Left lung (tissue), 14 donors: ENCODE measurements at places on chromosomes 3 and 15. TPM values are rescaled to one million over a fixed set of nuclear protein-coding genes. Genes with fewer than 3 reads are reported as not detected.
A peak's percentile ranks its signal among the peaks of the same experiment; 100 is the strongest.

DNA sequence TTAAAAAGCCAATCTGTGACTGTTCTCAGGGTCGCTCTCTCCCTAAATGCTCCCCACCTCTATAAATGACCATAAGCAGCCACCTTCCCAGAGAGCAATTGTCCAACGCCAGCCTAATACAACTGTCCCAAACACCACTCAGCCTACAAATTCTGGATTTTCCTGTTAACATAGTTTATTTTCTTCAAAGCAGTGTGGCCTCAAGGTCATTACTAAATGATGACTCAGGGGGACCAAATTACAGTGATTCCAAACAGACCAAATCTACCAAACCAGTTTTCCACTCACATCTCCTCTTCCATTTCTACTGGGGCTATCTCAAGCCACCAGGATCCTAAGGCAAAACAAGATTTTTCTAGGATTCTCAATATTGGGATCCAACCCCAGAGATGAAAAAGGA, 22.5 kb downstream of the HEXA start:
- H3K4me3 ChIP-seq, result no peak overlapping the region
- H3K36me3 ChIP-seq, result no peaks in the 10 kb centered on the region
- DNase-seq, result no peak
- no peak overlapping the region for H3K27ac ChIP-seq

GRCh38 chr15:52419494-52419893, 109.2 kb downstream of the MYO5A start:
- no peak overlapping the region for H3K27ac ChIP-seq
- DNase-seq, result no peak

DNA sequence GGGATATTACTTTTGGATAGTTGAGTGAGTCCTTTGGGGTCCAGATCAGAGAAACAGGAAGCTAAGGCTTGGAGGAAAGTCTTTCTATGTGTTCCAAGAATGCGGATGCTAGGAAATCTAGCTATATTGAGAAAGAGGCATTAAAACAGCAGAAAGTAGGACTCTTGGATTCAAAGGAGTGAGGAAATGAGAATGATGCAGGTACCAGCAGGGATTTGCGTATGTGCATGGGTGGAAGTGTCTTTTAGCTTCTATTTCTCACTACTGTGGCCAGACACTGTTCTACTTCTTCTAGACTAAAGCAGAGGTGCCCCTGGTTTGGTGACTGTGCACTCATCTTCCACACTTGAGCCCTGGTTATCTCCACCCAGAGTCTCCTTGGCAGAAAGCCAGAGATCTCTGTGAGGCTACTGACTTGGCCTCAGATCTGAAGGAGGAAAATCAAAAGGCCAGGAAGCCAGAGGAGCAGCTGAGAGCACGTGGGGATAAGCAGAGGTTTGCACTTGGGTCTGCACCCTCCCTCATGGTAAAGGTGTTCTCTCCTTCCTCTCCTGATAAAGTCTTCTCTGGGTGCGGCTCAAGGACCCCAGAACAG, 44.3 kb downstream of the ATP2B2 start:
- no peaks in the 10 kb centered on the region for H3K27me3 ChIP-seq
- H3K27ac ChIP-seq, result no peak overlapping the region
- no peaks in the 10 kb centered on the region for H3K36me3 ChIP-seq
- no peak for DNase-seq

DNA sequence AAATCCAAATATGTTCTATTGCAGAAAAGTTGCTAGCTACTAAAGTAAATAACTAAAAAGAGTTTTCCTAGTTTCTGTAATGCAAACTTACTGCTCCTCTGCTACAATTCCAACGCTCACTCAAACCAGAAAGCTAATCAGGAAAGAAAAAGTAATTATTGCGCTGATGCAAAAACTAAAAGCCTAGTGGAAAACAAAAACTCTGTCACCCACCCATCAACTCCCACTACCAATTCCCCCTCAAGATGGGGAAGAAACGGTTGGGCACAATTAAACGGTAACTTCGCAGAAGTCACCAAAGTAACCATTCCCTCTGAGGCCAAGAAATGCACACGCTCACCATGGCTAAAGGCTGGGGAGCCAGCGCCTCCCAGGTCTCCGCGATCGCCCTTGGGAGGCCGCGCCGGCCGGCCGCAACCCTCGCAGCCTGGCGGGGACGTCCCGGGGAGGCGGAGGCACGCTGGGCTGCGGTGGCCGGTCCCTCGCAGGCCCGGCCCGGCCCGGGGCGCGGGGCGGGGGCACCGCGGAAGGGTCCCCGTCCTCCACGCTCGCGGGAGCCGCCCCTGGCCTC, 684 bp downstream of the SLTM start:
- peak overlapping the region; percentile 77 for H3K4me3 ChIP-seq
- no peak for DNase-seq
- H3K36me3 ChIP-seq, result no peaks in the 10 kb centered on the region
- no peaks in the 10 kb centered on the region for H3K27me3 ChIP-seq
- H3K27ac ChIP-seq, result peak overlapping the region; percentile 100
- H3K4me1 ChIP-seq, result peaks cover 32% of the 10 kb centered on the region

GRCh38 chr3:153115326-153115725, 46.7 kb upstream of the RAP2B start:
- H3K4me1 ChIP-seq, result no peaks in the 10 kb centered on the region
- H3K27ac ChIP-seq, result no peak overlapping the region
- H3K27me3 ChIP-seq, result no peaks in the 10 kb centered on the region
- H3K4me3 ChIP-seq, result no peak overlapping the region

DNA sequence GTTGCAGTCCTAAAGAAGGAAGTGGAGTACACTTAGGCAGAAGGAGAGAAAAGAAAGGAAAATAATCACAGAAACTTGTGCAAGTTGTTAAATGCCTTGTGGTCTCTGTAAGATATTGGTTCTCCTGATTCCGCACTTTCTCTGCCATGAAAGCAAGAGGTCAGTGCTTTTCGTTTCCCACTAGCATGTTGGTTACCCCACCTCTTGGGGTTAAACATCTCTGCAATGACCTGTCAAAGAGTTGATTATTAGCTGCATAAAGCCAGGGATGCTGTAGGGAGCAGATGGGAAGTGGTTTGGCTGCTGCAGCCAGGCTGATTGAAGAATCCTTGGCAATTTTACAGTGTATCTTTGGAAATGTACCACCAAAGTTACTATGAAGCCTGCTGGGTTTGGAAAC, 33.3 kb downstream of the ZNF609 start:
- H3K27ac ChIP-seq, result no peak overlapping the region
- DNase-seq, result no peak
- H3K4me3 ChIP-seq, result no peak overlapping the region
- H3K27me3 ChIP-seq, result no peaks in the 10 kb centered on the region

- H3K27ac ChIP-seq, result no peak overlapping the region
- DNase-seq, result no peak
- no peaks in the 10 kb centered on the region for H3K36me3 ChIP-seq
- no peaks in the 10 kb centered on the region for H3K27me3 ChIP-seq
Observed at GRCh38 chr15:49120832-49121231, 34.6 kb downstream of the COPS2 start.

GRCh38 chr3:66038726-66039589, at the start of gene MAGI1:
MAGI1 (minus strand) TSS chr3:66038918; CDS start chr3:66038308, 610 bp downstream.
- H3K36me3 ChIP-seq, result no peaks in the 10 kb centered on the region
- H3K4me1 ChIP-seq, result no peaks in the 10 kb centered on the region
- peak; percentile 96 for DNase-seq
- H3K27me3 ChIP-seq, result peaks cover 50% of the 10 kb centered on the region

DNA sequence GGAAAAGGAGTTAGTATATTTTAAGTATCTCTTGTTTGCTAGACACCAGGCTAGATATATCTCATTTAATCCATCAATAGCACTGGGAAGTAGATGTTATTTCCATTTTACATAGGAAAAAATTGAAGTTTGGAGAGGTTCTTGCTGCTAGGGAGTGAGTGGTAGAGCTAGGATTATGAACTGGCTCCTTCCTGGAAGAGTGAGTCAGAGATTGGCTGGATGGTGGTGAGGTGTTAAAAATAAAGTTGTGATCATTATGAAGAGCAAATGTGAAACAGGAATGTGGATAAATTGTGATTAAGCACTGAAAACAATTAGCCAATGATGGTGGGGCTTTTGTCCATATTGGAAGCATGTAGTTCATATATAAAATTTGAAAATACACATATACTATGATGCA, 234.2 kb downstream of the WNT5A start:
- no peak for DNase-seq
- H3K36me3 ChIP-seq, result no peaks in the 10 kb centered on the region
- H3K27me3 ChIP-seq, result no peaks in the 10 kb centered on the region
- H3K27ac ChIP-seq, result no peak overlapping the region
- no peak overlapping the region for H3K4me3 ChIP-seq

GRCh38 chr3:150970665-150971324, 1.7 kb downstream of the CLRN1 start:
- H3K27ac ChIP-seq, result no peak overlapping the region
- no peaks in the 10 kb centered on the region for H3K27me3 ChIP-seq
- H3K36me3 ChIP-seq, result no peaks in the 10 kb centered on the region
- no peak for DNase-seq

- H3K36me3 ChIP-seq, result no peaks in the 10 kb centered on the region
- no peak for DNase-seq
- peak overlapping the region; percentile 47 for H3K27ac ChIP-seq
- no peak overlapping the region for H3K4me3 ChIP-seq
- no peaks in the 10 kb centered on the region for H3K27me3 ChIP-seq
- H3K4me1 ChIP-seq, result peaks cover 41% of the 10 kb centered on the region
Observed at GRCh38 chr3:105824129-105824528, 44.7 kb downstream of the CBLB start.

DNA sequence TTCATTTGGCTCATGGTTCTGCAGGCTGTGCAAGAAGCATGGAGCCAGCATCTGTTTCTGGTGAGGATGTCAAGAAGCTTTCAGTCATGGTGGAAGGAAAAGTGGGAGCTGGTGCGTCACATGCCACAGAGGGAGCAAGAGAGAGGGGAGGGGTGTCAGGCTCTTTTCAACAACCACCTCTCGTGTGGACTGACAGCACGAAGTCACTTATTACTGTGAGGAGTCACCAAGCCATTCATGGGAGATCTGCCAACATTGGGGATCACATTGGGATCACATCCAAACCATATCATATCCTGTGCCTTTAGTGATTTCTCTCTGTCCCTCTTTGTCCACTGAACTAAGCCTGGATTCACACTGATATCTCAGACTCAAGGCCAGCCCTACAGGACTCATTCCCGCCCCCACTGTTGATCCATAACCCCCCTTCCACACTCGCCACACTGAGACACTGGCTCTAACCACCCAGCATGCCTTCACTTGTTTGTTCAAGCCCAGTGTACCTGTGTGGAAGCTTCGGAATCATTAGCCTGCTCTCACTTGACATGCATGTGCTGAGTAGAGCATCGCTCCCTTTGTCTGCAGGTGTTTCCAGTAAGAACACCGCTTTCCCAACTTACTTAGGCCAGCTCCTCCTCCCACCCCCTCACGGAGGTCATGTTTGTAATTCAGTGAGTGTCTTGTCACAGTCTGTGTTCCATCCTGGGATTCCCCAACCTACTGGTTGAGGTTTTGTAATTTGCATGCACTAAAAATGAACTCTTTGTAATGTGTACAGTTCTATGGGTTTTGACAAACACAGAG, 132.2 kb downstream of the KLF13 start:
- no peak overlapping the region for H3K27ac ChIP-seq
- no peak for DNase-seq
- H3K36me3 ChIP-seq, result no peaks in the 10 kb centered on the region
- no peak overlapping the region for H3K4me3 ChIP-seq
- no peaks in the 10 kb centered on the region for H3K4me1 ChIP-seq
- no peaks in the 10 kb centered on the region for H3K27me3 ChIP-seq

DNA sequence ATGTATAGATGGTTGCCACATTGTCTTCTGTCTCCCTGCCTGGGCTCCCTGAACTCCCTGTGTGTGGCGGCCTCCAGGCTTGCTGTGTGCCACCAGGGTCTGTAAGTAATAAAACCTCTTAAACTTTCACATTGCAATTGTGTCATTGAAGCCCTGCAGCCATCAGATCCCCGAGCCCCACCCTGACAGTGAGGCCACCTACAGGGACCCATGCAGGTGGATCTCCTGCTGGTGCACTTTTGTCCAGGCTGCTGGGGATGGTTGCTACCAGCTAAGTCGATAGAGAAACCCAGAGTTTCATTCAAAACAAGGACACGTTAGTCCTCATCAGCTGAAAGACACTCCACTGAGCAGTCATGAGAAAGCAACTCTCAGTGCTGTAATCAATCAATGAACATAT, 133.6 kb upstream of the PRICKLE2 start:
- H3K4me1 ChIP-seq, result peaks cover 34% of the 10 kb centered on the region
- H3K36me3 ChIP-seq, result no peaks in the 10 kb centered on the region
- no peaks in the 10 kb centered on the region for H3K27me3 ChIP-seq
- H3K4me3 ChIP-seq, result no peak overlapping the region
- no peak overlapping the region for H3K27ac ChIP-seq

- DNase-seq, result no peak
- H3K27me3 ChIP-seq, result no peaks in the 10 kb centered on the region
- H3K36me3 ChIP-seq, result no peaks in the 10 kb centered on the region
Observed at GRCh38 chr15:70867911-70868467, 14.0 kb upstream of the LARP6 start.

GRCh38 chr3:149541091-149541491, 66.6 kb downstream of the TM4SF4 start:
- H3K36me3 ChIP-seq, result no peaks in the 10 kb centered on the region
- H3K27me3 ChIP-seq, result no peaks in the 10 kb centered on the region

DNA sequence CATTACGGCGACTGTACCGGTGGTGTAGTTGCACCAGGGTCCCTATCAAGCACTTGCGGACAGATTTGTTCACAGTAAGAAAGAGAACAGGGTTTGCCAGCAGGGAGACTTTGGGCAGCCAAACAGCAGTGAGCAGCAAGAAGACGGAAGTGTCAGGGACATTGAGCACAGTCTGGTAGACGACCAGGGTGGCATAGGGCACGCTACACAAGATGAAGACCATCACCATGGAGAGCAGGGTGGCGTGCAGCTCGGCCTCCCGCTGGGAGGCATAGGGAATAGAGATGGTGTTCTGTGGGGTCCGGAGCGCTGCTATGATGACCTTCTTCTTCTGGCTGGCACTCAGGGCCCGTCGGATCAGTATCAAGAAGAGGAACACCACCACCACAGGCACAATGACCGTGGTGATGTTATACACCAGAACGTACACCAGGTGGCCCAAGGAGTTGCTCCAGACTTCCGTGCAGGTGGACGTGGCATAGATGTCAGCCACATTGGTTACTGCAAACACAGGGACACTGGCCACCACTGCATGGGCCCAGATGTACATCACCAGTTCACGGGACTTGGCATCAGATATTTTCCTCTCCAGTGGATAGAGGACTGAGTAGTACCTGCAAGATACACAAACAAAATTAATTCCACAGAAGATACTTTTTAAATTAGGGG, 19.1 kb upstream of the FSIP1 start:
- H3K27ac ChIP-seq, result no peak overlapping the region
- H3K4me3 ChIP-seq, result no peak overlapping the region
- no peaks in the 10 kb centered on the region for H3K27me3 ChIP-seq
- no peaks in the 10 kb centered on the region for H3K36me3 ChIP-seq

The ZMAT3 gene
- 5.3 TPM for polyA plus RNA-seq

The SLC9A9 gene
- 14.9 TPM for polyA plus RNA-seq

The HHLA2 gene
- polyA plus RNA-seq, result 0.48 TPM

The ESYT3 gene
- polyA plus RNA-seq, result 38.3 TPM

The BUB1B gene
- 40.1 TPM for polyA plus RNA-seq

The TMCO5A gene
- polyA plus RNA-seq, result not detected
